ENCODE measurements at places on chromosomes 3 and 15. TPM values are rescaled to one million over a fixed set of nuclear protein-coding genes. Genes with fewer than 3 reads are reported as not detected.

The AP3B2 gene
- 0.27 TPM for total RNA-seq

GRCh38 chr3:103499132-103499900 lies 1064.5 kb downstream of the ZPLD1 start:
- no peak for DNase-seq

DNA sequence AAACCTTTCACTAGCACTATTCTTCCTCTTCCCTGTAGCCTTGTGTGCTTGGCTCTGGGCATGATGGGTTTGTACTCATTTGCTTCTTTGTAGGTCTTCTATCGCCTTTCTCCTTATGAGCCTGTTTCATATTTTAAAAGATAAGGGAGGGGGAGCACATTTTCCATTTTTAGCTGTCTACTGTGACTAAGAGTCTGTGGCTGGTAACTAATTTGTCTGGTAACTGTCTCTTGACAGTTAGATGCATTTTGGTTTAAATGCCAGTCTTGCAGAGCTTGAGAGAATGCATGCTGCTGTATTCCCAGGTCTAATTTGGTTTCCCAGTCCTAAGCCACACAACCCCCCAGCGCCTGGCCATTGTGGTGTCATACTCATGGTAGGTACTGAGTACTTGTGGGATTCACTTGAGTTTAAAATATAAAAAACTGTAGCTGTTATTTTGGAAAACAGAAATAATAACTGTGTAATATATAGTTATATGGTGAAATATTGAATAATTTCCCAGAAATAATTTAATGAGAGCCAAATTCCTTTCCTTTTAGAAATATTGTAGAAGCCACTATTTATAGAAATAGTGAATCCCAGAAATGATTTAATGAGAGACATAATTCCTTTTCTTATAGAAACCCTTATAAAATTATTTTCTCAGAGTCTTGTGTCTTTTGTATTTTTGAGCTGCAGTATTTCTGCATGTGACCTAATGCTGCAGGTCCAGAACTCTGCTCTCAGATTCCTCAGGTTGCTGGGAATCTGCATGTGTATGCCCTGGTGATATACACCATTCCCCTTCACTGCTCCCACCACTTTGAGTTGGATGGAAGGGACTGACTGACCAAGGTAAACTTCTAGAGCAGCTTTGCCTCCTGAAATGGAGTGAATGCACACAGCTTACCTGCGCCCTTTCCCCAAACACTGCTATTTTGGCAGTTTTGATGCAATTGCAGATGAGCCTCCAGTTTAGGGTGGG lies 13.9 kb upstream of the GPR171 start:
- DNase-seq, result no peak

DNA sequence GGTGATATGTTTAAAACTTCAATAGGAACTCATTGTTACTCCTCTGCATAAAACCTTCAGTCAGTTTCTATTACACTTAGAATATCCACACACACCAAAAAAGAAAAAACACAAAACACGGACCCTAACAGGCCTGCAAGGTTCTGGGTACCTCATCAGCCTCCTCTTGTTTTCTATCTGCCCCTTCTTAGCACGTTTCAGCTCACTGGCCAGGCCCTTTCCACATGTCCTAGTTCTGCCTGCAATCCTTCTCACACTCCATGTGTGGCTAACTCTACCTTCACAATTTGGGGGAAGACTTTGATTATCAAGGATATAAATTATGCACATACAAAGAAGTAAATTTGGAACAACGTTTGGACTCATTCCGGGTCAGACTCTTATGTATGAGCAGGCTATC lies 376.3 kb downstream of the LSAMP start:
- no peak for DNase-seq

All from psoas muscle (tissue), 8 donors.